ENCODE measurements at places on chromosomes 7 and 10. TPM values are rescaled to one million over a fixed set of nuclear protein-coding genes. Genes with fewer than 3 reads are reported as not detected.

DNA sequence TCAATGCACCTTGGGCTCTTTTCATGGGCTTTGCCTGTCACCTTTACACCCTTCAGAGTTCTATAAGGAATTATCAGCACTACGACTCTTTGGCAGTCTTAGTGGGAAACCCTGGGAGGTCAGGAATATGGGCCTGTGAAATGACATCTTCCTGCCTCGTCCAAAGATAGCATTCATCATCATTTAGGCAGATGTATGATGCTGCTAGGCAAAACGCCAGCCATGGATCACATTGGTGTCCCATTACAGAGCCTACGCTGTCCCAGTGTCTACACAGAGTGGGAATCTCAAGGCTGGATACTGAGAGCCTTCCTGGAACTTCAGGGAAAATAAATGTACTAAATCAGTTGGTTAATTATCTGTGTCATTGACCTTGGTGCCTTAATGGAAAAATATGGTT lies 259.4 kb upstream of the CELF2 start:
- no peak for DNase-seq

The PALD1 gene
- 33.1 TPM for total RNA-seq

DNA sequence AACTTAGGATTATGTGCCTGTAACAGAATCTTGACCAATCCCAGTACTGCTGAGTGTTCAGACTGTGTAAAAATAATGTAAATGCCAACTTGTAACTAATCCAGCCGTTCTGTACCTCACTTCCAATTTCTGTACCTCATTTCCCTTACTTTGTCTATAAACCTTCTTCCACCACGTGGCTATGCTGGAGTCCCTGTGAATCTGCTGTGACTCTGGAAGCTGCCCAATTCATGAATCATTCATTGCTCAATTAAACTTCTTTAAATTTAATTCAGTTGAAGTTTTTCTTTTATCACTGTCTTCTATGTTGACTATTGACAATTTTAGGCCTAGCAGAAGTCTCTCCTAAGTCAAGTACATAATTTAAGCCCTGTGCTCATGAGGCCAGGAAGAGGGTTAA lies 215.3 kb upstream of the RHOBTB1 start:
- DNase-seq, result no peak

The SND1 gene
- 169 TPM for total RNA-seq

The TMEM273 gene
- not detected for total RNA-seq

- no peak for DNase-seq
Measured at GRCh38 chr7:122199171-122199570, 55.1 kb upstream of the AASS start.

The AOAH gene
- 1.1 TPM for total RNA-seq

- peak; percentile 6 for DNase-seq
Measured at GRCh38 chr7:117872561-117873309, 506 bp downstream of the CTTNBP2 start.

DNA sequence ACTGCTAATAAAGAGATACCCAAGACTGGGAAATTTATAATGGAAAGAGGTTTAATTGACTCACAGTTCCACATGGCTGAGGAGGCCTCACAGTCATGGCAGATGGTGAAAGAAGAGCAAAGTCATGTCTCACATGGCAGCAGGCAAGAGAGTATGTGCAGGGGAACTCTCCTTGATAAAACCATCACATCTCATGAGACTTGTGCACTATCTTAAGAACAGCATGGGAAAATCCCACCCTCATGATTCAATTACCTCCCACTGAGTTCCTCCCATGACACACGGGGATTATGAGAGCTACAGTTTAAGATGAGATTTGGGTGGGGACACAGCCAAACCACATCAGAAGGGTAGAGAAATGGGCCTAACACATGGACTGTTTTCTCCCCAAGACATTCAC lies 156.3 kb downstream of the CCDC71L start:
- DNase-seq, result no peak

All from HCT116 (cell line).